Activated naive CD8-positive, alpha-beta T cell treated with anti-CD3 and anti-CD28 coated beads for 36 hours (primary cell): ENCODE measurements at places on chromosomes 1 and 21.

DNA sequence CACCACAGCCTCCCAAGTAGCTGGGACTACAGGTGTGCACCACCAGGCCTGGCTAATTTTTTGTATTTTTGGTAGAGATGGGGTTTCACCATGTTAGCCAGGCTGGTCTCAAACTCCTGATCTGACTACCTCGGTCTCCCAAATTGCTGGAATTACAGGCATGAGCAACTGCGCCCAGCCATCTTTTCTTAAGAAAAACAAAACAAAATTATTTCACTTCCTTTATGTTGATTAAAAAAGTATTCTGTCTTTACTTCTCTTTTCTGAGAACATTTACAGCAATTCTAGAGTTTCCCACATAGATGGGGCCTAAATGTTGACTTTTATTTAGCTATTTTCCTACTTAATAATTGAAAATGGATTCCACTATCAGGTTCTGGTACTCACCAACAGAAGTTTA is 17.3 kb upstream of the TMEM183A start:
- DNase-seq = no peak

GRCh38 chr1:113041569-113042284 is 31.3 kb upstream of the LRIG2 start:
- DNase-seq = no peak

DNA sequence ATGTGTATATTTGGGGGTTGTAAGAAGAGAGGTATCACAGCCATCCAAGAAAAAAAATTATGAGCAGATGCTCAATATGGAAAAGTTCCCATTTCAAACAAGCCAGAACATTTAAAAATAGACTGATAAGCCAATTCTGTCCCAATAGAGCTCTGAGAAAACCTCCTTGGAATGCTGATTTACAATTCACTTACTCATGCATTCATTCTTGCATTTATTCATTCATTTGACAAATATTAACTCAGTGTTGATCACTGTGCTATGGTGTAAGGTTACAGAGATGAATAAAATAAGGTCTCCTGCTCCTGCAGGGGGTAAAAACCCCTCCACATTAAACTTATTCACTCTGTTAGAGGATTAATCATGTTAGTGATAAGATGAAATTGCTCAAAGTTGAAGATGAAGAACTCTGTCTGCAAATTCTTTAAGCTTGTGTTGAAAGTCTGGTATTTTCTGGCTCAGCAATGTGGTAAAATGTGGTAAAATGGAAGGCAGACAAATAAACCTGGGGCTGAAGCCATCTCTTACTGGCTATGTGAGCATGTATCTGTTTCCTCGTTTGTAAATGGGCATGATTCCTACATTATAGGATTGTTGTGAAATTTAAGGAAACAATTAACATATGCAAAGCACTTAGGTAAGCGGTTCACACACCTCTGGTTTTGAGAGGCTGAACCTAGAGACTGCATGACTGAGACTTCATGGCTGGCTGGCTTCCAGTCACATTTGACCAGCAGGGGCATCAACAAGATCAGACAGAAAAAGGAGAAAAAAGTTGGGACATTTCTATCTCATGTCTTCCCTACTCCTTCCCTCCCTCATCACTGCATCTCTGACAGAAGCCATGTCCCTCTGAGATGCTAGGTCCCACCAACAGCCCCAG is 45.0 kb upstream of the DAB1 start:
- no peak for DNase-seq

- DNase-seq = no peak
Observed at GRCh38 chr1:236681219-236681618, 5.1 kb upstream of the ACTN2 start.

DNA sequence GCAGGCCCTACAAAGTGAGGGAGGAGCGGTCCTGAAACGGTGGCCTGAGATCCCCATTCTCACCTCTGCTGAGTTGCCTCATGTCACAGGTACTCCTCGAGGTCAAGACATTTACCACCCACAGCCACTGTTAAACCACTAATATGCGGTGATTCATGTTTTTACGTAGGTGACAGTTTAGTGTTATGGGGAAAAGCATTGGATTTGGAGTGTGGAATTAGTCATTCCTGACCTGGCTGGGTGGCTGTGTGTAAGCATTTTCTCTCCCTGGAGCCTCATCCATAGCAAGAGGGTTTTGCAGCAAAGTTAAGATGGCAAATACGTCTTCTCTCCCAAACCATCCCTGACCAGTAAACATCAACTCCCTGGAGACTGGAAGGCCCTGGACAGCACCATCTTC is 57.8 kb upstream of the KCNJ6 start:
- DNase-seq = no peak

DNA sequence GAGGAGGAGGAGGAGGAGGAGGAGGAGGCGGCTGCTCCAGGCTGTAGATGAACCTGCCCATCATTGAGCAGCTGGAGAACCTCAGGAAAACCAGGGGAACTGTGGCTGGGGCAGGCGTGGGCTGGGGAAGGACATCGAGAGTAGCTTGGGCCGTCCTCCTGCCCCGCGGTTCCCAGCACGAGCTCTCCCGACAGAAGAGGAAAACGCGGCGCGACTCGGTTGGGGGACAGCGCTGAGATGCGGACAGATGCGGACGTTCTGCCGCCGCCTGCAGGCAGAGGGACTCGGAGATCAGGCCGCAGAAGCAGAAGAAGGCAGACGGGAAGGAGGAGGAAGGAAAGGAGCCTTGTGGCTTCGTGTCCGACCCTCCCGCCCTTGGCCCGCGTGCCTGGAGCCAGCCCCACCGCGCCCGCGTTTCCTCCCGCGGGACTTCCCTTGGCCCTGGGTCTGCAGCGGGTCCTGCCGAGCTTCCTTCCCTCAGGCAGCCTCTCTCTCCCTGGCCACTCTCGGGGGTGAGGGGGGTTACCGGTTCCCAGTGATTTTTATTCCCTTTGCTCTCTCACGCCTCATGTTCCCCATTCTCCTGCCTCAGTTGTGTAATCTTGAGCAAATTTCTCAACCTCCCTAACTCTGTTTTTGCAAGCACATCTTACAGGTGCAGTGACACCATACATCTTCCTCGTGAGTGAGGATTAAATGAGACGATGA is 1.7 kb upstream of the TNFRSF9 start:
- DNase-seq = peak; percentile 36

DNA sequence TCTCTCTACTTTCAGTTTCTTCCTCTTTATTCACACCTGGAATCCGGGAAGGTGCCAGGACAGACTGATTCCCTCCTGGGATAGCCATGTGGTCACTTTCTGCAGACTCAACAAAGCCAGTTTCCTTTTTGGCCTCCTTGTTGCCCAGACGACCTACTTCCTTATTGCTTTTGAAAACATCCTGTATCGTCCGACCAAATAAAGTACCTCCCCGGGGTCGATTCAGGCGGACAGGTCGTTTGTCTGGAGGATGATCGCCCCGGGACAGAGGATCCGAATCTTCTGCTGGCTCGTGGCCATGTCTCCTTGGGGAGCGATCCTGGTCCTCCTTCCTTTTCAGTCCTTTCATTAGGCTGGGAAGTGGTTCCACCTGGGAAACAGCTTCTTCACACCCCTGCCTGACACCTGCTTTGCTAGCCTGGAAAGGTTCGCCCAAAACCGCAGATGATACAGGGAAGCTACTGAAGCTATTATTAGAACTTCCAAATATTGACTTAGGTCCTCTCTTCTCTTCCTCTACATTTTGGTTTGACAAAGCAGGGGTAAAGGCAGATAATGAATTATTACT is 1.2 kb downstream of the MCM3AP start:
- no peak for DNase-seq

DNA sequence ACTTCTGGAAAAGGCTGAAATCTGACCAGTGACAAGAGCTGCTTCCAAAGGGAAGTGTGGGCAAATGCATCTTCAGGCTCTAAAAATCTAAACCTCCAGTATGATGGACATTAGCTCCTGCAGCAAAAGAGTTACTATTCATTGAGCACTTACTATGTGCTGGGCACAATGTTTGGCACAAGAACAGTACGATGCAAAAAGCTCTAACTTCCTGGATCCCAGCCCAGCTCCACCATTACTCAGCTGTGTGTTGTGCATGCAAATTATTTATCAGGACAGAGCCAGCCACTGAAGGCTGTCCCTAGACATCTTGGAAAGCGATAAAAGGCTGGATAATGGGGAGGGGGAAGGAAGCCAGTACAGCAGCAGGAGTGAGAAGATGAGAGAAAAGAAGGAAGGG is 143.5 kb downstream of the ELAVL4 start:
- no peak for DNase-seq
